ENCODE measurements at places on chromosomes 2 and 18. TPM values are rescaled to one million over a fixed set of nuclear protein-coding genes. Genes with fewer than 3 reads are reported as not detected.

The EN1 gene
- 4.1 TPM for polyA plus RNA-seq

The ARL6IP6 gene
- 30.2 TPM for polyA plus RNA-seq

The ZAP70 gene
- polyA plus RNA-seq: not detected

The POMC gene
- polyA plus RNA-seq: 3.6 TPM
